ENCODE measurements at places on chromosomes 2 and 18.

DNA sequence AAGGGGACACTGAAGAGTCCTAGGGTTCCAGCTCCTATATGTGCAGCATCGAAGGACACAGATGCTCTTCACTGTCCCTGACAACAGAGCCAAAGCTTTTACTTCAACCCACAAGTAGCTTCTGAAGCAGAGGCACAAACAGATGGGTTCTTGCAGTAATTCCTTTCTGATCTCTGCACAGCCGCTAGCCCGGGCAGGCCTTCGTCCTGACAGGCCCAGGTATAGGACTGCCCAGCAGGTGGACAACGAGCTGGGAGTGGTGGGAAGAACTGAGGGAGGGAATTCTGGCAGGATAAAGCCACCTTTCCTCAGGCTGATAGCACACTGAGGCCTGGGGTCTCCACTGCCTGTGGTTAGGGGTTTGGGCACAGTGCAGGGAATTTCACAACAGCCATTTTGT is 94.8 kb downstream of the RHOB start:
- H3K4me3 ChIP-seq, result no peak overlapping the region
- H3K27ac ChIP-seq, result no peak overlapping the region
- H3K36me3 ChIP-seq, result no peaks in the 10 kb centered on the region
- H3K27me3 ChIP-seq, result no peaks in the 10 kb centered on the region

- H3K36me3 ChIP-seq, result no peaks in the 10 kb centered on the region
- H3K4me1 ChIP-seq, result no peaks in the 10 kb centered on the region
- H3K4me3 ChIP-seq, result no peak overlapping the region
- H3K27me3 ChIP-seq, result no peaks in the 10 kb centered on the region
These were observed 526.3 kb upstream of the DCC start for GRCh38 chr18:51813740-51814139.

GRCh38 chr2:169360984-169361705 is 1.2 kb downstream of the LRP2 start:
- H3K36me3 ChIP-seq, result no peaks in the 10 kb centered on the region
- H3K4me3 ChIP-seq, result peak overlapping the region; percentile 96
- peaks cover 35% of the 10 kb centered on the region for H3K4me1 ChIP-seq
- peaks cover 48% of the 10 kb centered on the region for H3K27me3 ChIP-seq

- no peaks in the 10 kb centered on the region for H3K27me3 ChIP-seq
- H3K36me3 ChIP-seq, result no peaks in the 10 kb centered on the region
- no peaks in the 10 kb centered on the region for H3K4me1 ChIP-seq
- H3K27ac ChIP-seq, result no peak overlapping the region
These were observed 38.7 kb downstream of the SCG2 start for GRCh38 chr2:223563462-223563861.

DNA sequence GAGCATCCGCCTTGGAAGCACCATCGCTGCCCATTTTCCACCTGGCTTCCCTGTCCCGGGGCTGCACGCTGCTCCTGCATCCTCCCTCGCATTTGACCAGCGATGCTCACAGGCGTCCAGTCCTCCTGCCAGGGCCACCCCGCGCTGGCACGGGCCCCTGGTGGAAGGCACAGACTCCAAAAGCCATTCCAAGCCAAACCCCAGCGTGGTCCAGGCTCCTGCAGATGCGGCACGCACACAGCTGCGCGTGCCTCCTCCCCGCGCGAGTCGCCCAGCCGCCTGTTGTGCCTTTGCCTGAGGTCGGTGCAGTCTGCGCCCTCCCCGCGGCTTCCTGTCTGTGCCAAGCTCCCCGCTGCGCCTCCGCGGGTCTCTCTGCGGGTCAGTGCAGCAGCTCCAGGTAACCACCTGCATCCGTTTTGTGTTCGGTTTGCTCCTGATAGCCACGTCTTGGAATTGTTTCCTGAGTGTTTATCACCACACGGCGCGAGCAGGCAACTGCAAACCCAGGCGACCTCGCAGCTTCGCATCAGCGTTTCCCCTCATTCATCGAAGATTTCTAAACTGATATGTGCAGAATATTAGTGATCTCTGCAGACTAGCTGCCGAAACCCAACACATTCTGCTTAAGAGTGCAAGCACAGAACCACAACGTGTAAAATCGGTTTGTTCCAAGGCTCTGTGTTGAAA is 65.2 kb upstream of the SALL3 start:
- H3K36me3 ChIP-seq, result no peaks in the 10 kb centered on the region
- no peaks in the 10 kb centered on the region for H3K4me1 ChIP-seq
- peaks cover 2% of the 10 kb centered on the region for H3K27me3 ChIP-seq
- no peak for DNase-seq
- H3K4me3 ChIP-seq, result no peak overlapping the region

DNA sequence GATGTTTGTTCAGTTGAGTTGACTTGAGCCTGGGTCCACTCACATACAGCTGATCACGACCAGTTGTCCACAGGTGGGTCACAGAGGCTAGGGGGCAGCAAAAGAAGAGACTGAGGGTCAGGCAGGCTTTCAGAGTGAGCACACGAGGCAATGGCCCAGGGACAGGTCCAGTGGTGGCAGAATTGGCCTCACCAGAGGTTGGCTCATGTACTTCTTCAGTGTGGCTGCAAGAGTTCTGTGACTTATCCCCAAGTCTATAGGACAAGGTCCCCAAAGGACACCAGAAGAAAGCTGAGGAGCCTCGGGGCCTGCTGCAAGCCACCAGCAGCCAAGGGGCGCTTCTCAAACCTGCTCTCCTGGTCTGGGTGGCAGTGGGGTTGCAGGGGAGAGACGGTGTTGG is 219.8 kb downstream of the TFCP2L1 start:
- no peaks in the 10 kb centered on the region for H3K36me3 ChIP-seq
- H3K4me3 ChIP-seq, result no peak overlapping the region
- H3K27ac ChIP-seq, result no peak overlapping the region

DNA sequence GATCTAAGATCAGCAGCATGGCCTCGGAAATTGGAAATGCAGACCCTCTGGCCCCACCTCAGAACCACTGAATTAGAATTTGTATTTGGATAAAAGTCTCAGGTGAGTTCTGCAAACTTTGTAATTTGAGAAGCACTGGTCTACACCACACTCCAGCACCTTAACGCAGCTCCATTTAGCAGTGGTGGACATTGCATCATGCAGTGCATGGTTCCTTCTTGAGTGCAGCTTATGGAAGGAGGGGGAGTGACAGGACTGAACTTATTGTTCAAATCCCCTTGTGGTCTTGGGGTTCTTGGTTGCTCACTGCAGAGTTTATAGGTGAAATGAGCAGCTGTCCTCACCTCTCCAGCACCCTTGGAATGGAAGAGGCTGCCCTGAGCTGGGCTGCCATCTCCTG is 17.4 kb upstream of the STEAP3 start:
- H3K36me3 ChIP-seq, result no peaks in the 10 kb centered on the region
- H3K27me3 ChIP-seq, result peaks cover 15% of the 10 kb centered on the region
- H3K27ac ChIP-seq, result no peak overlapping the region
- H3K4me1 ChIP-seq, result no peaks in the 10 kb centered on the region
- no peak overlapping the region for H3K4me3 ChIP-seq

DNA sequence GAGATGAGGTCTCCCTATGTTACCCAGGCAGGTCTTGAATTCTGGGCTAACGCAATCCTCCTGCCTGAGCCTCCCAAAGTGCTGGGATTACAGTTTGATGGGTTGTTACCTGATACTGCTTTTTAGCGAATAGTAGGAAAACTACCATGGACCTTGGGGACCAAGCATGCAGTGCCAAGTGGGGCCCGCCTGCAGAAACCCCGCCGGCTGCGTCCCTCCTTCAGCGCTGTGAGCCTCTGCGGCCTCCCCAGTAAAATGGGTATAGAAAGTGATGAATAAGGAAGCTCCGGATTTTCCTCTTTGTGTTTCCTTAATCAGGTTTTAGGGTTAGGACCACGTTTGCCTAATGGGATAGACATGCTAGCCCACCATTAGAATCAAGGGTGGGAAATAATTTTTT is 30.4 kb downstream of the RAMP1 start:
- H3K27ac ChIP-seq, result no peak overlapping the region
- DNase-seq, result no peak
- H3K27me3 ChIP-seq, result no peaks in the 10 kb centered on the region
- H3K4me1 ChIP-seq, result peaks cover 6% of the 10 kb centered on the region

- DNase-seq, result no peak
- H3K27ac ChIP-seq, result no peak overlapping the region
- no peaks in the 10 kb centered on the region for H3K27me3 ChIP-seq
- peaks cover 45% of the 10 kb centered on the region for H3K4me1 ChIP-seq
- H3K4me3 ChIP-seq, result no peak overlapping the region
- H3K36me3 ChIP-seq, result peaks cover 11% of the 10 kb centered on the region
These were observed 87.2 kb downstream of the STPG4 start for GRCh38 chr2:47067788-47068407.

- no peak for DNase-seq
- H3K27ac ChIP-seq, result no peak overlapping the region
- no peaks in the 10 kb centered on the region for H3K4me1 ChIP-seq
- no peaks in the 10 kb centered on the region for H3K36me3 ChIP-seq
These were observed 101.7 kb upstream of the FN1 start for GRCh38 chr2:215537611-215538010.

DNA sequence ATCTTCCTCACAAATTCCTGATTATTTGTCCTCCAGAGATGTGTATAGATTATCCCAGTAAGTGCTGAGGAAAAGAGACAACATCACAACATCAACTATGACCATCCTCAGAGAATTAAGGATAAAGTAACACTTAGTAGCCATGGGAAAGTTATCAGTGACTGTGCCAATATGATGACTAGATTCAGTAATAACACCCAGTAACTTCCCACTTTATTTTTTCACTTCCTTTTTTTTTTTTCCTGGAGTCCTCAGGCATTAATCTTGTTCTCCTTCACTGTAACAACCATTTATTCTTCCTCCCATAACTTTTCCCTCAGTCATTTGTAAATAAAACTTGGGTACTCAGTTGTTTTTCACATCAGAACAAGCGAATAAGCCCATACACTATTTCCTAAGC is 16.7 kb upstream of the PID1 start:
- no peak overlapping the region for H3K27ac ChIP-seq
- no peak overlapping the region for H3K4me3 ChIP-seq
- no peak for DNase-seq
- H3K4me1 ChIP-seq, result no peaks in the 10 kb centered on the region

- H3K4me3 ChIP-seq, result no peak overlapping the region
- H3K27me3 ChIP-seq, result peaks cover 21% of the 10 kb centered on the region
- H3K4me1 ChIP-seq, result peaks cover 8% of the 10 kb centered on the region
- H3K27ac ChIP-seq, result no peak overlapping the region
These were observed 21.6 kb downstream of the GPR55 start for GRCh38 chr2:230903231-230904150.

GRCh38 chr2:102703748-102704147 is 58.1 kb upstream of the TMEM182 start:
- H3K4me3 ChIP-seq, result no peak overlapping the region
- peaks cover 5% of the 10 kb centered on the region for H3K27me3 ChIP-seq
- H3K4me1 ChIP-seq, result no peaks in the 10 kb centered on the region

GRCh38 chr2:233120459-233120858 is 60.3 kb downstream of the INPP5D start:
- no peaks in the 10 kb centered on the region for H3K27me3 ChIP-seq
- no peak for DNase-seq
- no peak overlapping the region for H3K4me3 ChIP-seq
- H3K27ac ChIP-seq, result no peak overlapping the region
- H3K4me1 ChIP-seq, result peaks cover 45% of the 10 kb centered on the region

DNA sequence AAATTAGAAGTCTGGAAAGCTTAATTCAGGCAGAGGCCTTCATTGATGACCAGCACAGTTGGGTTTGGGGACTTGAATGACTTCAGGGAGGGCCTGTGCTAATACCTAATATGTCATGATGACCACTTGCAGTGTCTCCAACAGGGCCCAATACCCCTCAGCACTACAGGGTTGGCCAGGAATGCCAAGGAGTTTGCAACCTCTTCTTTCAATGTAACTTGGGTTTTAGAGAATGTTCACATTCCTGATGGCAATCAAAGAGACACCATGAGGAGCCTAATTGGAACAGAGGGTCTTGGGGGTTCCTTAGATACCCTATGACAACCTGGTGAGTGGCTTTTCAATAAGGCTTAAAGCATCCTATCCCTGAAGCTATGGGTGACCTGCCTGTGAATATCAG is 52.4 kb upstream of the ST8SIA3 start:
- no peak overlapping the region for H3K27ac ChIP-seq
- H3K4me1 ChIP-seq, result no peaks in the 10 kb centered on the region
- no peaks in the 10 kb centered on the region for H3K36me3 ChIP-seq
- no peak for DNase-seq
- H3K27me3 ChIP-seq, result no peaks in the 10 kb centered on the region

DNA sequence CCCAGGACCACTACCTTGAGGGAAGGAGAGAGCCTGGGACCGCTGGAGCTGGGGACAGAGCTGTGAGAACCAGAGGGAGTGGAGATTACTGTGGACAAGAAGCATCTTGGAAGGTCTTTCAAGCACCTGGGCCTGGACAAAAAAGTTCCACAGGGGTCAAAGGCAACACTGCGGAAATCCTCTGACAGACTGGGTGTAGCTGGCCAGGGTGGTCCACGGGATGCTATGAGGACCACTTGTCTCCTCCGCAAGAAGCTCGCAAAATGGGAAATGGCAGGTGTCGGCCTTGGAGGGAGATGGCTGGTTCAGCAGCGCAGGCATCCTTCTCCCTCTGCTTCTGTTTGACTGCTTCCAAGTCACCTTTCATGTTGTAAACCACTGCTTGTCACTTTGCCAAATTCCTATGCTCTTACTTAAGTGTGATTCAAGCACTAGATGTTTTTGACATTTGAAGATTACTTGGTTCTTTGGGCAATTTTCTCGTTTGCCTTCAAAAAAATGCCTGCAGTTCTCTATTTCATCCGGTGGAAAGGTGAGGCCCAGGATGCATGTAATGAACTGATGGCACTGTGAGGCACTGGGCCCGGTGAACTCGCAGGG is 27.7 kb downstream of the KLHL29 start:
- H3K36me3 ChIP-seq, result no peaks in the 10 kb centered on the region
- peaks cover 6% of the 10 kb centered on the region for H3K27me3 ChIP-seq
- no peak overlapping the region for H3K27ac ChIP-seq
- no peak overlapping the region for H3K4me3 ChIP-seq

GRCh38 chr2:222572751-222573174 is 83.1 kb downstream of the FARSB start:
- no peak overlapping the region for H3K27ac ChIP-seq
- H3K36me3 ChIP-seq, result peaks cover 19% of the 10 kb centered on the region
- no peak overlapping the region for H3K4me3 ChIP-seq
- H3K4me1 ChIP-seq, result no peaks in the 10 kb centered on the region

GRCh38 chr2:229980431-229981184 is 58.3 kb downstream of the FBXO36 start:
- H3K4me3 ChIP-seq, result no peak overlapping the region
- no peaks in the 10 kb centered on the region for H3K27me3 ChIP-seq
- no peak for DNase-seq
- no peaks in the 10 kb centered on the region for H3K36me3 ChIP-seq
- peaks cover 6% of the 10 kb centered on the region for H3K4me1 ChIP-seq

- H3K4me1 ChIP-seq, result peaks cover 14% of the 10 kb centered on the region
- DNase-seq, result no peak
- H3K36me3 ChIP-seq, result no peaks in the 10 kb centered on the region
- H3K27me3 ChIP-seq, result no peaks in the 10 kb centered on the region
- no peak overlapping the region for H3K4me3 ChIP-seq
These were observed 3.3 kb downstream of the SH3BP4 start for GRCh38 chr2:234955091-234955591.

- DNase-seq, result no peak
- H3K27me3 ChIP-seq, result no peaks in the 10 kb centered on the region
- H3K4me3 ChIP-seq, result no peak overlapping the region
- H3K4me1 ChIP-seq, result no peaks in the 10 kb centered on the region
These were observed 24.5 kb downstream of the TIMM21 start for GRCh38 chr18:74172697-74173433.

GRCh38 chr2:60837123-60837522 is 44.3 kb upstream of the REL start:
- peaks cover 11% of the 10 kb centered on the region for H3K4me1 ChIP-seq
- H3K27me3 ChIP-seq, result peaks cover 3% of the 10 kb centered on the region
- no peak overlapping the region for H3K4me3 ChIP-seq
- no peak overlapping the region for H3K27ac ChIP-seq
- H3K36me3 ChIP-seq, result no peaks in the 10 kb centered on the region

Data from T-cell (primary cell).